ENCODE measurements at places on chromosomes 12 and 14.

DNA sequence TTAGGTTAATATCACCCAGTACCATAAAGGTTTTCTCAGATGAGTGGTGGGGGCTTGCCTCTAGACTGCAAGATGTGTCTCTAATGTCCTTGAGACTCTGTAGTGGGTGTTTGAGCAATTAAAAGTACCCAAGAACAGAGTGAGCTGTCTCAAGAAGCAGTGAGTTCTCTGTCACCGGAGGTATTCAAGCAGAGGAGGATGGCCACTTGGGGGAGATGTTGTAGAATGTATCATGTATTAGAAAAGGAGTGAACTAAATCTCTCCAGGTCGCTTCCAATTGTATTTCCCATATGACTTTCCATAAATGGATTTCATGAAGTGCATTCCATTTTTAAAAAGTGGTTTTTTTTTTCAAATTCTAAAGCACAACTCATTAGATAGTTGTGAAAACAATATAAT is 35.0 kb downstream of the SLC17A8 start:
- no peak for DNase-seq

GRCh38 chr12:30082381-30082780 is 298.6 kb upstream of the TMTC1 start:
- no peak for DNase-seq

DNA sequence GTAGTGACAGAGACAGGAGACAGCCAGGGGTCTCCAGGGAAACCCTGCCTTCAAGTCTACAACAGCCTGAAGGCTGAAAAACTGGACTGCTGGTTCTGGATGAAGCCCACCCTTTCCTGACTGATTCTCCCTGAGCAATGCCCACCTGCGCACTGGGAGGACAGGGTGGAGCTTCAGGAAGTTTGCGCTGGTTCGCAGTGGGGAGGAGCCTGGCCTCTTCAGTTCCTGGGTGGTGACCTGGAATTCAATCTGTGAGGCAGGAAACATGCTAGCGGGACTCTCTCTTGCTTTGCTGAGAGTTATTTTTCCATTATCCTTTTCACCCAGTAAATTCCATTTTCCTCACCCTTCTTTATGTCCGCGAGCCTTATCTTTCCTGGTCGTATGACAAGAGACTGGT is 600.8 kb downstream of the TRHDE start:
- DNase-seq, result no peak

GRCh38 chr12:5200278-5201087 is 156.8 kb downstream of the KCNA5 start:
- no peak for DNase-seq

- no peak for DNase-seq
Measured at GRCh38 chr14:21749306-21749868, 75.8 kb upstream of the OR4E1 start.

GRCh38 chr12:98344046-98344930 is 171.1 kb upstream of the TMPO start:
- no peak for DNase-seq

- no peak for DNase-seq
Measured at GRCh38 chr14:54610051-54610977, 43.4 kb downstream of the SAMD4A start.

Data from posterior cingulate gyrus (tissue), 11 donors.